ENCODE measurements at places on chromosomes 13 and 19. TPM values are rescaled to one million over a fixed set of nuclear protein-coding genes. Genes with fewer than 3 reads are reported as not detected.

Gene NLRP11
- 1.5 TPM for total RNA-seq

Gene ZNF560
- not detected for total RNA-seq

DNA sequence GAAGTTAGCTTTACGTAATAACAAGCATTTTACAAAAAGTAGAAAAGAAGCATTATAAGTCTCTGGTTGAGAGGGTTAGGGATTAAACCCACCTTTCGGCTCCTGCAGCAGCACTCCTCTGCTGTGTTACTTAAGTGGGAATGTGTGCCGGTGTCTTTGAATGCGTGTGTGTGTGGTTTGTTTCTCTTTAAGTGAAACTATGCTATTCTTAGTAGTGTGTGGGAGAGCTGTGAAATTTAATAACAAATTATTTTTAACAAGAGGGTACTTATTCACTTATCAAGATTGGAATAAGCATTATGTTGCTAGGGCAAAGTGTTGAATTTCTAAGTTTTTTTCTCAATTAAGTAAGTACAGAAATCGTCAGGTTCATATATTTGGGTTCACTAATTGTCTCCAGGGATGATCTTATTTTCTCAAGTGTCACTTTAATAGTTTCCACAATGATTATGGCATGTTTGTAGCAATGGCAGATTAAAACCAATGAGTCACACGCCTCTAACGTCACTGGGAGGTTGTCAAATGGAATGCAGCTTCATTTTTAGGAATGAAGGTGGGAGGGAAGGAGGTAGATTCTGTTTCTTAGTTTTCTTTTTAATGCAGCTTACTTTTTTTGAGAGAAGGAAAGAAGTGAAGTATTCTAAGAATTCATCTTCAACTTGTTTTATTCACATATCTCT is 151.3 kb downstream of the LMO7 start:
- no peak overlapping the region for H3K27ac ChIP-seq
- DNase-seq: no peak
- no peaks in the 10 kb centered on the region for H3K36me3 ChIP-seq
- H3K4me1 ChIP-seq: no peaks in the 10 kb centered on the region
- H3K27me3 ChIP-seq: no peaks in the 10 kb centered on the region

- H3K36me3 ChIP-seq: no peaks in the 10 kb centered on the region
- DNase-seq: no peak
- no peak overlapping the region for H3K27ac ChIP-seq
- H3K4me1 ChIP-seq: no peaks in the 10 kb centered on the region
- no peaks in the 10 kb centered on the region for H3K27me3 ChIP-seq
- H3K4me3 ChIP-seq: no peak overlapping the region
Observed at GRCh38 chr19:20269461-20269860, 102.4 kb downstream of the ZNF486 start.

DNA sequence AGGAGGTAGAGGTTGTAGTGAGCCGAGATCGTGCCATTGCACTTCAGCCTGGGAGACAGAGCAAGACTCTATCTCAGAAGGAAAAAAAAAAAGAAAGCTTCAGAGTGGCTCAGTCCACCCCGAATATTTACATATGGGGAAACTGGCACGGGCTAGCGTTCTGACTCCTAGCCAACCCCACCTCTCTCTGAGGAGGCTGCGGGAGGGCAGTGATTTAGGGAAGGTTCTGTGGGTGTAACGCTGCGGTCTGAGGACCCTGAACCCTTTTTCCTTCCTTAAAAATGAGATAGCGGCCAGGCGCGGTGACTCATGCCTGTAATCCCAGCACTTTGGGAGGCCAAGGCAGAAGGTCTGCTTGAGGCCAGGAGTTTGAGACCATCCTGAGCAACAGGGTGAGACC is 5.0 kb downstream of the LRRC25 start:
- H3K27ac ChIP-seq: no peak overlapping the region
- no peaks in the 10 kb centered on the region for H3K36me3 ChIP-seq
- peaks cover 3% of the 10 kb centered on the region for H3K4me1 ChIP-seq
- no peaks in the 10 kb centered on the region for H3K27me3 ChIP-seq
- peak; percentile 43 for DNase-seq
- H3K4me3 ChIP-seq: no peak overlapping the region

Gene PSG7
- total RNA-seq: not detected

DNA sequence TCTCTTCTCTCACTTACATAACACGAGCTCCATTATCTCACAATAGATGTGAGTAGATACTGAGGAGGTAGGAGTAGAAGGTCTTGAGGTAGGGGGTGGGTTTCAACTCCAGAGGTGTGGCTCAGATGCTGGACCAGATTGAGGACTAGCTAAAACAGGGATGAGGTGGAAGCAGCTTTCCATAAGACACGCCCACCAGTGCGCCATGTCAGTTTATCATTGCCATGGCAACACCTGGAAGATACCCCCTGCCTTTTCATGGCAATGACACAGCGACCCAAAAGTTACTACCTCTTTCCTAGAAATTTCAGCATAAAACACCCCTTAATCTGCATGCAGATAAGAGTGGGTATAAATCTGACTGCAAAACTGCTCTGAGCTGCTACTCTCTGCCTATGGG is 44.1 kb downstream of the KCTD15 start:
- no peak for DNase-seq
- no peaks in the 10 kb centered on the region for H3K4me1 ChIP-seq
- no peak overlapping the region for H3K4me3 ChIP-seq
- H3K27ac ChIP-seq: no peak overlapping the region

- no peak overlapping the region for H3K4me3 ChIP-seq
- H3K36me3 ChIP-seq: no peaks in the 10 kb centered on the region
- no peak overlapping the region for H3K27ac ChIP-seq
- H3K4me1 ChIP-seq: no peaks in the 10 kb centered on the region
Observed at GRCh38 chr13:37960427-37960826, 90.9 kb upstream of the TRPC4 start.

DNA sequence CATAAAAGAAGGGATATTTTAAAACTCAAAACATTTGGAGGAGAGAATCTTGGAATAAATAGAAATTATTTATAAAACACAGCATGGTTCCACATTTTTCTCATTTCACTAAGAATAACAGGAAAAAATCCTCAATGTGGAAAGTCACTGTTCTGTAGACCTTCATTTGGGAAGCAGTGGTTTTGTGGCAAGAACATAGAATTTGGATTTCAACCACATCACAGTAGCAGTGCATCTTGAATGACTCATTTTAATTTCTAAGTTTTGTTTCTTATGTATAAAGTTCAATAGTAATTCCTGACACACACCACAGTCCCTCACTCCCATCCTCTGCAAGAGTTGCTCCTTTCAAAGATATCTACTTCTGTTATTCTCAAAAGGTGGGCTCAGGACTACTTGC is 264.0 kb downstream of the ENOX1 start:
- H3K4me1 ChIP-seq: no peaks in the 10 kb centered on the region
- no peak overlapping the region for H3K27ac ChIP-seq
- H3K4me3 ChIP-seq: no peak overlapping the region
- no peaks in the 10 kb centered on the region for H3K36me3 ChIP-seq
- DNase-seq: no peak

DNA sequence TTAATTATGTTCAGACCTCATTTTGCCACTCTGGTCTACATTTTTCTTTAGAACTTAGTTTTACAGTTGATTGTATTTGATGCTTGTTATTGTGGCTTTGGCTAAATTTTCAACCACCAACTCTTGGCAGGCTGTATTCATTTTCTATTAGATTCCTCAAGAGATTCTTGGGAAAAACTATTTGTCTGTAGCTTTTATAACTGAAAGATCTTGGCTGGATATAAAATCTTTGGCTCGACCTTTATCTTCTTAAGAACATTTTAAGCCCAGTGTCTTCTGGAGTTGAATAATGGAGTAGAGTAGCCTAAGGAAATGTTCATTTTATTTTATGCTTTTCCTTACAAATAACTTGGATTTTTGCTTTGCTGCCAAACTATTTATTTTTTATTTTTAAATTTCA is 848.5 kb downstream of the PCDH17 start:
- H3K27ac ChIP-seq: no peak overlapping the region
- DNase-seq: no peak
- no peak overlapping the region for H3K4me3 ChIP-seq
- no peaks in the 10 kb centered on the region for H3K27me3 ChIP-seq
- no peaks in the 10 kb centered on the region for H3K4me1 ChIP-seq
- H3K36me3 ChIP-seq: no peaks in the 10 kb centered on the region

Gene MAB21L1
- 3.1 TPM for total RNA-seq

Gene CRX
- total RNA-seq: 0.34 TPM

DNA sequence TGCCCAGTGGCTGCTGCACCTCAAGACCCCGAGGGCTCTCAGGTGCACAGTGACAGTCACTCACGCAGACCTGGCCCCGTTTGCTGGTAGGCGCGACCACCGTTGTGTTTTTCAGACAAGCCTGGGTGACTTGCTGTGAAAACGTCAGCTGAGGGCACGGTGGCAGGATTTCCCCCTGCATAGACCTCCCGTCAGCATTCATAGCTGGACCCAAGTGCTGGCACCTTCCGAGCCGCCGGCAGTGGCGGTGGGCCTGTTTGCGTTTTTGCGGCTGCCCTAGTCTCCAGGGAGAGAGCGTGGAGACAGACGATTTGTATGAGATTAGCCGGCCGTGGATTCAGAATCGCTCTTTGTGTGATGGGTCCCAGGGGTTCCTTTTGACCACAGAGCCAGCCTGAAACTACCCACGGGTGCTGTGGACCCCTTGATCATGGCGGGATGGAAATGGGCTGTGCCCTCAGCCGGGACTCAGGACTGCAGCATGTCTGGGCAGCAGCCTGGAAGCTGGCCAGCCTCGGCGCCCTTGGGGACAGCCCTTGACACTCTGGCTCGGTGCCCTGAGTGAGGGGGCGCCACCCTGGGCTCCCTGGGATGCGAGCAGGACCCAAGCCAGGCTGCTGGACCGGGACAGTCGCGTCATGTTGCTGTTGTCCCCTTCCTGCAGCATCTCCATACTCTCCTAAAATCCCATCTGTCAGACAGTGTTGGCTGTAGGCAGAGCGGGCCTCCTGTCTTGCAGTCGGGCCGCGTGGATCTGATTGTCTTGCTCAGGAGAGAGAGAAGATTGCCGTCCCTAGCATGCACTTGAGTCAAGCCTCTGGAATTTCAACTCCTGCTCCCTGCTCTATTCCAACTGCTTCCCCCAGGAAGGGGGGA is 8.6 kb downstream of the KDM4B start:
- H3K36me3 ChIP-seq: no peaks in the 10 kb centered on the region
- no peaks in the 10 kb centered on the region for H3K27me3 ChIP-seq
- no peak for DNase-seq
- H3K4me1 ChIP-seq: peaks cover 32% of the 10 kb centered on the region
- H3K4me3 ChIP-seq: no peak overlapping the region
- peak overlapping the region; percentile 92 for H3K27ac ChIP-seq

DNA sequence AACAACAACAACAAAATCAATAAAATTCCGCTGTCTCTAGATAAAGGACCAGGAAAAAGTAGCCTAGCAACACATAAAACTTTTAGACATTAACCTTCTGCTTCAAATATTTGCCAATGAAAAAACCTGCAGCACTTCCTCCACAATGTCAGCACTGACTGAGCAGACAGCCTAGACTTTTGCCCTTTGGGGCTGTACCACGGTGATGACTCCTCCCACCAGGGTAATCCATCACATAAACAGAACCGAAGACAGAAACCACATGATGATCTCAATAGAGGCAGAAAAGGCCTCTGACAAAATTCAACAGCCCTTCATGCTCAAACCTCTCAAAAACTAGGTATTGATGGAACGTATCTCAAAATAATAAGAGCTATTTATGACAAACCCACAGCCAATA is 30.2 kb upstream of the TRPC4 start:
- no peak for DNase-seq
- no peaks in the 10 kb centered on the region for H3K27me3 ChIP-seq
- no peaks in the 10 kb centered on the region for H3K36me3 ChIP-seq

Gene CABP5
- total RNA-seq: not detected

GRCh38 chr13:28237944-28238343 is 99.6 kb downstream of the PAN3 start:
- DNase-seq: no peak
- no peaks in the 10 kb centered on the region for H3K36me3 ChIP-seq
- H3K27ac ChIP-seq: no peak overlapping the region

DNA sequence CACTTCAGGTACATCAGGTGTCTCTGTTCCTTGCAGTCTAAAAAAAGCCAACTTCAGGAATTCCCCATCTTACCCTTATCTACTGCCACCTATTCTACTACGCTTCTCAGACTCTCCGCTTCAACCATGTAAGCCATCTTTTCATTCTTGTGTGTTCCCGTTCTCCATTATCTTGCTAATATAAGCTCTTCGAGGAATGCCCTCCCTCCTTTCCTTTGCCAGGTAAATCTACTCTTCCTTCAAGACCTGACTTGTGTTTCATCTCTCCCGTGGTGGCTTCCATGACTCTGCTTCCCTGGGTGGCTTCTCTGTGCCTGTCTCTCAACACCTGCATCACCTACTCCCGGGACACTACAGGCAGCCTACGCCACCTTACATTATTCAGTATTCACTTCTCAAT is 42.3 kb upstream of the MEDAG start:
- no peaks in the 10 kb centered on the region for H3K27me3 ChIP-seq
- H3K36me3 ChIP-seq: no peaks in the 10 kb centered on the region
- no peak overlapping the region for H3K4me3 ChIP-seq
- DNase-seq: no peak
- H3K27ac ChIP-seq: peak overlapping the region; percentile 75

GRCh38 chr19:52734331-52734892 is 432 bp downstream of the ZNF611 start:
- DNase-seq: peak; percentile 12
- H3K4me3 ChIP-seq: peak overlapping the region; percentile 82
- H3K27ac ChIP-seq: peak overlapping the region; percentile 91
- H3K4me1 ChIP-seq: no peaks in the 10 kb centered on the region

- no peaks in the 10 kb centered on the region for H3K4me1 ChIP-seq
- no peaks in the 10 kb centered on the region for H3K36me3 ChIP-seq
- no peaks in the 10 kb centered on the region for H3K27me3 ChIP-seq
- H3K4me3 ChIP-seq: no peak overlapping the region
- DNase-seq: no peak
Observed at GRCh38 chr13:50370303-50370950, 355.2 kb downstream of the KCNRG start.

DNA sequence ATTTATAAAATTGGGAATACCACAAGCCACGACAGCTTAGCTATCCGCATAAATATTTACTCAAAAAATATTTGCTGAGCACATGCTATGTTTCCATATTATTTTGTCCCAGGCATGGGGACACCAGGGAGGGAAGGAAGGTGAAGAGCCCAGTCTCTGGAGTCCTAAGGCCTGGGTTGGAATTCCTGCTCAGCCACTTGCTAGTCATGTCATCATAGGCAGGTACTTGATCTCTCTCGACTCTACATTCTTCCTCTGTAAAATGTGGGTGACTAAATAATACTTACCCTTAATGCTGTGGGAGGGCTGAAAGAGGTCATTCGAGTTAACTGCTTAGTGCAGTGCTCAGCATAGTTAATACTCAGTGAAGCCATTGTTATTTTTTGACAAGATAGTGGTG is 4.3 kb upstream of the RNASEH2B start:
- no peak for DNase-seq
- H3K4me1 ChIP-seq: no peaks in the 10 kb centered on the region
- H3K27me3 ChIP-seq: no peaks in the 10 kb centered on the region
- H3K27ac ChIP-seq: no peak overlapping the region

- no peak for DNase-seq
- no peak overlapping the region for H3K4me3 ChIP-seq
- H3K36me3 ChIP-seq: no peaks in the 10 kb centered on the region
Observed at GRCh38 chr19:47104680-47105079, 8.9 kb downstream of the ZC3H4 start.

Data from prostate gland (tissue), 2 donors.